ENCODE measurements at places on chromosomes 3 and 15. TPM values are rescaled to one million over a fixed set of nuclear protein-coding genes. Genes with fewer than 3 reads are reported as not detected.

DNA sequence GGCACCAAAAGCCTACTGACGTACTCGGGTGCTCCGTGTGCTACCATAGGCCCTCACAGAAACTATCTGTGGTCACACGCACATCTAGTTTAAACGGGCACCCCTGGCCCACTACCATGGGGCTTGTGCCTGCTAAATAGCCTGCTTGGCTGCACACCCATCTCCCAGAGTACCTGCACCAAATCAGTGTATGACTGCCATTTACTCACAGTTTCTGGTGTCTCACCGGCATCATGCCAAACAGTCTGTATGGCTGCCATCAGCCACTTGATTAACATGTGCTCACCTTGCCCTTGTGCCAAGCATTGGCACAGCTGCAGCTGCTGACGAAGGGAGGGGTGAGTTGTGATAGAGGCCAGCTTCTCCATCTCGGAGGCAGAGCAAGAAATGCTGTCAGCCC, 232.7 kb downstream of the IGSF11 start:
- no peak for DNase-seq

- DNase-seq = no peak
These were observed 68.9 kb upstream of the DCLK3 start for GRCh38 chr3:36833160-36833814.

The CADM2 gene
- not detected for total RNA-seq

The HRH1 gene
- total RNA-seq = 7.3 TPM
